Islet precursor cell (in vitro differentiated cells): ENCODE measurements at places on chromosomes 12 and 14.

GRCh38 chr14:80523518-80524117, 312.3 kb upstream of the DIO2 start:
- DNase-seq = no peak

DNA sequence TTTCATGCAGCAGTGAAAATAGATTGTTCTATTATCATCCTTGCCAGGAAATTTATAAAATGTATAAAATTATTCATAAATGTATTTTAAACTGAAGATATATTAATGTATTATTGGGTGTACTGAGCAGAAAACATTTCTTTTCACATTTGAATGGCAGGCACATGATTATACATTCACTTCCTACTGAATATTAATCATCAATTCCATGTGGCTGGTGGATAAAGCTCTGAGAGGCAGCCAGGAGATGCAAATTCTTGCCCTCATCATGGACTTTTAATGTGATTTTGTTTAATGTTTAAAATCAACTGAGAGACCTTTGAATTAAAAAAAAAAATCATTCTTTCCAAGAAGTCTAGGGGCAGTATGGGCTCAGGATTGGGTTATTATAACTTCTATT, 40.8 kb downstream of the ANO6 start:
- DNase-seq = no peak

- DNase-seq = peak; percentile 47
Measured at GRCh38 chr12:52613384-52614030, 4.9 kb downstream of the KRT73 start.

DNA sequence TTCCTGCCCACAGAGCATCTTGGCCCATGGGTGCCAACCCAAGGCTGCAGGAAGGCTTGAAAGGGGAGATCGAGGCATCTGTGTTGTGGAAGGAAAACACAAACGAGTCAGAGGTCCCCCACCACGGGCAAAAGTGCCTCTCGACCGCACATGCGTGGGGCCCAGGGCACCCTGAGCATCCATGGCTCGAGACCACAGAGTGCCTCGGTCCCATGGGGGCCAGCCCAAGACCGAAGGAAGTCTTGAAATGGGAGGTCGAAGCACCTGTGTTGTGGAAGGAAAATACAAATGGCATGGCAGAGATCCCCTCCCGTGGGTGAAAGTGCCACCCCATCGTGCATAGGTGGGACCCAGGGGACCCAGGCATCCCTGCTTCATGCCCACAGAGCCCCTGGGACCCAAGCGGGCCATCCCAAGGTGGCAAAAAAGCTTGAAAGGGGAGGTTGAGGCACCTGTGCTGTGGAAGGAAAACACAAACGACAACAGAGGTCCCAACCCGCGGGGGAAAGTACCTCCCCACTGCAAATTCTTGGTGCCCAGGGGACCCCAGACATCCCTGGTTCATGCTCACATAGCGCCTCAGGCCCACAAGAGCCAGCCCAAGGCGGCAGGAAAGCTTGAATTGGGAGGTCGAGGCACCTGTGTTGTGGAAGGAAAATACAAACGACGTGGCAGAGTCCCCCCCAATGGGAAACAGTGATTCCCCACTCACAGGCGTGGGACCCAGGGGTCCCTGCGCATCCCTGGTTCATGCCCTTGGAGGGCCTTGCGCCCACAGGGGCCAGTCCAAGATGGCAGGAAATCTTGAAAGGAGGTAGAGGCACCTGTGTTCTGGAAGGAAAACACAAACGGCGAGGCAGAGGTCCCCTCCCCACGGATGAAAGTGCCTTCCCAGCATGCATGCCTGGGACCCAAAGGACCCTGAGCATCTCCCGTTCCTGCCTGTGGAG, 373.0 kb downstream of the ALG10 start:
- peak; percentile 33 for DNase-seq

DNA sequence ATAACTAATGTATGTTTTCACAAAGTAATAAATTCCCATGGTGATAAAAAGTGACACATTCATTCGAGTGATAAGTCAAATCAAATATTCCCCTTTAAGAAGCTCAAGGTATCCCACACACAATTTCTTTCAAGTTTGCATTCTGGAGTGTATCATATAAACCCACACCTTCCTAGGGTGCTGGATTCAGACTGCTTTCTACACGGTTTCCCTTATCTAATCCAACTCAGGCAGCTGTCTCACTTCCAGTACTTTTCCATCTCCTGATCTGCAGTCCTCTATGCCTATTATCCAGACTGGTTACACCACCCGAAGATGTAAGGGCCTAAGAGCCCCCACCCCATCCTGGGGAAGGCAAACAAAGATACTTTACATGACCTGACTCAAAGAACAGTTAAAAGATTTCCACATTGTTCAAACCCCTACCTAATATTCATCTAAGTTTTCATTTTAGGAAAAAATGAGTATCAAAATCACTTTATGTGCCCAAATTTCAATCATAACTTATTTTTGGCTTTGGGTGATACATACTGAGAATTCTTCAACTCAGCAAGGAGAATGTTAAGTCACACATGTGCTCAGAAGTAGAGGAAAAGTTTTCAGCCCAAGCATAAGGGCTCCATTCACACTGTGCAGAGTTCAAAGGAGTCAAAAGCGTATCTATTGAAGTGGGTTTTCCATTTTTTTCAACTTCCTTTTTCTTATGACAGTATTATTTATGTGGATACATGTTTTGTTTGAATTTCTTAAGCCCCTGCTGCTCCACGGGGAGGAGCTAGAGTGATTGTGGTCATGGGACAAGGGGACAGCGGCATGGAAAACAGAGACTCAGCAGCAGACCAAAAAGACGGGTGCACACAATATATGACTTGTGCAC, 41.8 kb downstream of the CORO1C start:
- peak; percentile 72 for DNase-seq

GRCh38 chr12:101501410-101501995, 26.4 kb downstream of the SPIC start:
- DNase-seq = no peak

GRCh38 chr14:34003082-34003668, 52.3 kb upstream of the EGLN3 start:
- no peak for DNase-seq

DNA sequence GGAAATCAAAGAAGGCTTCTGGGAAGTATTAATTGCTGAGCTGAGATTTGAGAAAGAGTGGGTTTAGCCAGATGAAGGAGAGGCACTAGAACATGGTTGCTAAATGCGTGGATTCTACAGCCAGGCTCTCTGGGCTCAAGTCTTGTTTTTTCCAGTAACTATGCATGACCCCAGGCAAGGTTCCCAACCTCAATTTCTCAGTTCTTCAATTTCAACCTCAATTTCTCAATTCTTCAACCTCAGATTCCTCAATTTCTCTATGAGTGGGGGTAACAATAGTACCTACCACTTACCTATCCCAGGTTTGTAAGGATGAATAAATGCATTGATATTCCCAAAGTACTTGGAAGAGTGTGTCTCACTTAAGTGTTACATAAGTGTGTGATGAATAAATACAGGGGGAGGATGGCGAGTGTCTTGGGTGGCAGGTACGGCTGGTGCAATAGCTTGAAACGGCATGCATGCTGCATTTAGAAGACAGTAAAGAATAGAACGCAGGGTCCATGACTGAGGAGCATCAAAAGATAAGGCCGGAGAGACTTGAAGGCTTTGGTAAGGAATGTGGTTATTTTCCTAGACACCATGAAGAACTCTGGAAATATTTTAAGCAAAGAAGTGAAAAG, 149.1 kb upstream of the ATP2B1 start:
- no peak for DNase-seq

DNA sequence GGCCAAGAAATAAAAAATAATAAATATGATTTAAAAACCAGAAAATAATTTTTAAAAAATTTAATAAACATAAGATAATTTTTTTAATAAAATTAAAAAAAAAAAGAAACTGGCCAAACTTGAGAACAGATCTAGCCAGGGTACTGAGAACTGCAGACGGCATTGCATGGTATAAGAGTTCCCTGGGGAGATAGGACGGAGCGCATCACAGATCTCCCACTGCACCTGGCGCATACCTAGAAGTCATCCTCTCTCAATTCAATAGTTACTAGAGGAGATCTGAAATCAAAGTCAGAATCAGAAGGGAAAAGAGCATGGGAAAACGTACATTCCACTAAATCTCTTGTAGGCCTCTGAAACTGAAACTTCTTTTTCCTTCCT, 58.9 kb upstream of the BCL2L14 start:
- DNase-seq = no peak

DNA sequence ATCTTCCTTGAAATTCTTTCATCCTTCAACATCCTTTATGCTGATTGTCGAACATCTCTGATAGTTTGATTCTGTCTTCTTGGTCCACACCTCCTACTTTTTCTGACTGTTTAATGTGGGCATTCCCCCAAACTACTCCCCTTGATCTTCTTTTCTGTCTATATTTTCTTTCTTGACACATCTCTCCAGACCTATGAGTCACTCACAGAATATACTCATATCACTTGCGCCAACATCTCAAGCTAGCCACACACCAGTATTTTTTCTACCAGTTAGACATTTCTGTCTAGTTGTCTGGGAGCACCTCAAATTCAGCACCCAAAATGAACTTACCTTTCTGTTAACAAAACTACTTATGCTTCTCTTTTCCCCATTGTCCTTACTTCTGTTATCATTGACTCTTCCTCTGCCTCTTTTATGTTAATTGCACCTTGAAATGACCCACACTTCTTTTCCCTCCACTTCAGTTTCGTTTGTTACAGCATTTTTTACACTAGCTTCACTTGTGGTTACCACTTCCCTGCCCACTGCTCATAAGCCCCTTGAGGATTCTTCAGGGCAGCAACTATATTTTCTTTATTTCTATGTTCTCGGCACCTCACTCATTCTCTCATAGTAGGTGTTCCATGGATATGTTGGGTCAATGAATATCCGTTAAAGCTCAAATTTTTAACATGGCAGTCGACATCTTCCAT, 33.5 kb downstream of the TSHR start:
- no peak for DNase-seq

- DNase-seq = no peak
Measured at GRCh38 chr14:105487449-105487985, 831 bp downstream of the CRIP1 start.

DNA sequence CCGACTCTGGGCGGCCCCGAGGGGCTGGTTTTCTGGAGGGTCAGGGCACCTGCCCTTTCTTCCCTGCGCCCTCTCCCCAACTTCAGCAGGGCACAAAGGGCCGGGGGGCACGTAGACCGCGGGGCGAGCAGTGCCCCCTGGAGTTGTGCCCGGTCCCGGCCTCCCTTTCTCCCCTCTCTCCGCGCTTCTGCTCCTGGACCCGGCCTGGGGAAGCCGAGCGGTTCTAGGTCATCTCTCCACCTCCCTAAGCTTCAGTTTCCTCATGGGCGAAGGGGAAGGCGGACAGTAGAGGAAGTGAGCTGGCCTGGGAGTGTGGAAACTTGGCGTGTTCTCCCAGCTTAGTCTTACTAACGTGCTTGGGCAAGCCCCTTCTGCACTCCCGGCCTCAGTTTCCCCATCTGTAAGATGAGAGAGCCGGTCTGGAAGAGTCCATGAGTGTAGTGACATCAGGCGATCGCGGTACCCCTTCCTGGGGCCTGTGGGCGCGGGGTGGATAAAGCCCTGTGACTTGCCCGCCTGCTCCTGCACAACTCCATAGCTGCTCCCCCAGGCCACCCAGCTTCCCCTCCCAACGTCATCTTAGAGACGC, 158.6 kb upstream of the PARP11 start:
- peak; percentile 77 for DNase-seq

GRCh38 chr12:127300753-127301152, 966.2 kb upstream of the TMEM132C start:
- peak; percentile 35 for DNase-seq

- peak; percentile 82 for DNase-seq
Measured at GRCh38 chr12:29796823-29797263, 13.1 kb upstream of the TMTC1 start.

- DNase-seq = no peak
Measured at GRCh38 chr12:67546746-67547145, 101.8 kb upstream of the DYRK2 start.

DNA sequence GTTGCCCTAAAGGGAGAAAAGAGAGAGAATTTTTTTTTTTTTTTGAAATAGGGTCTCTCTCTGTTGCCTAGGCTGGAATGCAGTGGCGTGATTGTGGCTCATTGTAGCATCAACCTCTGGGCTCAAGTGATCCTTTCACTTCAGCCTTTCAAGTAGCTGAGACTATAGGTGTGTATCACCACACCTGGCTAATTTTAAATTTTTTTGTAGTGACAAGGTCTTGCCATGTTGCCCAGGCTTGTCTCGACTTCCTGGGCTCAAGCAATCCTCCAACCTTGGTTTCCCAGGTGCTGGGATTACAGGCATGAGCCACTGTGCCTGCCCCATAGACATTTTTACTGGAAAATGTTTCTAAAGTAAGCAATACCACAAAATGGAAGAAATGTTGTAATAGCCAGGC, 36.8 kb downstream of the YARS2 start:
- DNase-seq = no peak

GRCh38 chr12:47382305-47382704, 302.5 kb upstream of the AMIGO2 start:
- DNase-seq = no peak

GRCh38 chr12:50768391-50768790, 4.5 kb downstream of the ATF1 start:
- DNase-seq = no peak

DNA sequence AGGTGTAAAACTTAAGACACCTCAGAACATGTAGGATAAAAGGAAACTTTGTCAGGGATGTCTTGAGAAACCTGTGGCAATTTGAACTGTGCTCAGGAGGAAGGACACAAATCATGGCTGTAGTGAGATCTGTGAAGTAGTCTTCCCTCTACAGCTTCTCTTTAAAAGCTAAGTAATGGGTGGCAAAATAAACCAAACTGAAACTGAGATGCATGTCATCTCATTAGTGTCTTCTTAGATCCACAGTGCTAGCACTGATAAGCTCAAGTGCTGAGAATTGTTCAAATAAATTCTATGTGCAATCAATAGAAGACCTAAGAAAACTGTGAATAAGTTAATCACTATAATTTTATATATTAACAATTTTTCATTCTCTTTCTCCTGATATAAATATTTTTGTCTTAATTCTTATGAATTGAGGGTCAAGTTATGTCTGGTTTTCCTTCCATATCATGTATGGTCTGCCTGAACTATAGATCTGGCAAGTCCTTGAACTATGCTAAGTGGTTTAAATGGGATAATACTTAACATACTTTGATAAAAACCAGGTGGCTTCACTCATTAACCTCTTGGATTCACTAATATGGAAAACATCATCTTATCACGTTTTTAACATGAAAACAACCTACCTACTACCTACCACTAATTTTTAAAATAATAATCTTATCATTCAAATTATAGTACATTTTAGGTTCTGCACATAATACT, 27.2 kb downstream of the SYT1 start:
- no peak for DNase-seq

- no peak for DNase-seq
Measured at GRCh38 chr14:71168564-71169427, 261.5 kb downstream of the PCNX1 start.

DNA sequence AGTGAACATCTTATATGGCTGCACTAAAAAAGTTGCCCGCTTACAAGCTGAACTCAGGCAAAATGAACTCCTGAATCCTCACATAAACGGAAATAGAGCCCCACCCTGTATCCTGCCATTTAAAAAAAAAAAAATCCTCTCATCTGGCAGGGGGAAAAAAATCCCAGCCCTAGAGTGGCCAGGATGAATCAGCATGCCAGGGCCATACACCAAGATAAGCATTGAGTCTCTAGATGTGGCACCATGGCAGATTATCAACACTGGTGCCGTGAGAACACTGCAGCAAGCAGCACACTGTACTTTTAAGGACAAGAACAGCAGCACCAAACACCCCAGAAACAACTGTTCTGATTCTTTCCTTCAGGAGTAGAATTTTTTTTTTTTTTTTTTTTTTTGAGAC, 65.5 kb downstream of the RASSF3 start:
- no peak for DNase-seq

- no peak for DNase-seq
Measured at GRCh38 chr14:24231263-24232120, 675 bp downstream of the NEDD8 start.

GRCh38 chr14:47022721-47023120, 371.1 kb upstream of the RPL10L start:
- no peak for DNase-seq
